ENCODE measurements at places on chromosomes 6 and 20.

DNA sequence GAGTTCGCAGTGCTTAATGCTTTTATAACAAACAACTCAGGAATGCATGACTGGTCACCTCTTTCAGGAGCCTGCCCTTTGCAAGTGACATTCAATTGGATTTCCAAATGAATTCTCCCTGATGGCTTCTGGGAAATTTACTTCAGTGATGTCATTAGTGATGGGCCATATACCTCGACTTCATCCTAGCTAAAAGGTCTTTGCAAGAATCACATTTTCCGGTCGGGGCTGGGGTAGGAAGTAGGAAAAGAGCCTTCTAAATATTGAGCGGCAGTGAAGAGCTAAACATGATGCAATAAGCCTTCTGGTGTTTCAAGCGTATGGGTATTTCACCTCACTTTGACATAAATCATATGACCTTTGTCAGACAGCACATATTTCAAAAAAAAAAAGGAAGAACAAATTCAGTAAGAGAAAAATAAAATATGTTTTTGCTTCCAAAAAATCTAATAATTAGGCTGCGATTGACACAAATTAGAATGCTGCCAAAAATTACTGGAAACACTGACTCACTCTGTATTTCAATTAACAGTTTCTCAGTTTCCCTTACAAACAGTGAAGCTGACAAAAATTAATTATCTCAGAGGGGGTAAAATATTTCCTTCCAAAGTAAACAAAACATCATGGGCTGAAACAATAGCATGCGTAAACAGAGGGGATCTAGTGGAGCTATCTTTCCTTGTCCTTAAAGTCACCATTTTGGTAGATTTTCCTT lies 39.8 kb downstream of the ADTRP start:
- DNase-seq = no peak

DNA sequence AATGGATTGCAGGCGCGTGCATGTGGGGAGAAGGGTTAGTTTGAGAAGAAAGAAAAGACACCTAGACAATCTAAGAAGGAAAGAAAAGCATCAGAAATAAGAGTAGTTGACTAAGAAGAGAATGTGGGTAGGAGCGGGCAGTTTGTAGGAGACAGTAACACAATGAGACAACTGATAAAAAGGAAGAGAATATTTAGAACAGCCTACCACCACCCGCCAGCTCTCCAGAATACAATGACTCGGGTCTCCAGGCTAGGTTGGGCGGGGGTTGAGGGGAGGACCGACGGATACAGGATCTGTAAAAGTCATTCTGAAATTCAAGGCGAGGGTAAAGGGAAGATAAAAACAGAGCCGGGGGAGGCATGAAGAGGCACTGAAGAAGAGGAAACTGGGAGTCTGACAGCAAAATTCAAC lies 712 bp downstream of the ABHD16A start:
- peak; percentile 19 for DNase-seq

DNA sequence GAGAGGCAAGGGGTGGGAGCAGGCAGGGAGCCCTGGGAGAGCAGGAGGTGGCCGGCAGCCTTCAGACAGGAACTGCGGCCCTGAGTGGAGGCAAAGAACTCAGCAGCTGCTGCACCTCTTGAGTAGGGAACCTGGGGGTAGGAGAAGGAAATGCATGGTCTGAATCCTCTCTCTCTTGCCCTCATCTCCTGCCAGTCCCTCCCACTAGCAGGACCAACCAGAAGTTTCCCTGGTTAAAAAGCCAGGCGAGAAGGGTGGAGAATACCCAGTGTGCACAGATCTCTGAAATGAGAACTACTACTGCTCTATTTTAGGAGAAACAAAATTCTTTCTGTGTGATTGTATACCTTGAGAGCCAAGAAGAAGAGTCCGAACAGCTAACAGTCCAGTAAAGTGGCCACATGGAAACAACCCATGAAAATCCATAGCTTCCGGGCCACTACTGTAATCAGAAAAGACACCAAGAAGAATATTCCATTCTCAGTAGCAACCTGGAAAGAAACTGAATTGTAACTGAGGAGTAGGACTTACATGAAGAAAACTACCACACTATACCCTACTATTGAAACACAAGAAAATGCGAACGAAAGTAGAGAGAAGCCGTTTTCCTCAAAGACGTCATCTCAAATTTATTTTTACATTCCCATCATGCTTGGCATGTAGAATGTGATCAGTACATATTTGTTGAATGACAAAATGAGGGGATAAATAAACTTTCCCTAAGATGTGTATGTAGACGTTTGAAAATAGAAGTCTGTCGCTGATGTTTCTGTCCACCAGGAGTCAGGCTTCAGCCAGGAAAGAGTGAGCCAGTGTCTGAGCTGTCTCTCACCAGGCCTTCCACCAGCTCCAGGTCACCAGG lies 25.6 kb downstream of the WRNIP1 start:
- DNase-seq = peak; percentile 14

DNA sequence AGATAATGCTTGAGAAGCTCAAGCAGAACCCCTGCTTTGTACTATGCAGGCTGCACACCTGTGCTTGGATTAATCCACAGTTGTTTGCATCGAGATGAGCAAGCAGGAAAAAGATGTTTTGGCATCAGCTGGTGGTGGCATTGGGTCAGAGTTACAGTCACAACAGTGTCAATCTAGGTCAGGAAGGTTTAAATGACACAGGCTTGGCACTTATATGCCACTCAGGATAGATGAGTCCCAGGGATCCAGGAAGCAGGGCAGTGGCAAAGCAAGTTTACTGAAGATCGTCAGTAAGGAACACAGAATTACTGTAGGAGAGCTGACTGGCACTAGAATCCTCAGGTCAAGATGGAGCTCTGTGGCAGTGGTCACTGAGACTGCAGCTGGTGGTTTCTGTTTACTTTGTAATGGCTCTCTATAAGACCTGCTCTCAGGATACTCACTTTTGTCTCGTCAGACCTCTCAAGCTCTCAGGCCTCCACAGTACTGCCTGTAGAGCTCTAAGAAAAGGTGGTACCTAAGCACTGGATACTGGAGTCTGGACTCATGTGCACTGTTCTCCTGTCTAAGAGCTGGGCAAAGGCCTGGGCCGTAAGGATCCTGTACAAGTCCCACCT lies 110.1 kb upstream of the HS3ST5 start:
- DNase-seq = no peak

DNA sequence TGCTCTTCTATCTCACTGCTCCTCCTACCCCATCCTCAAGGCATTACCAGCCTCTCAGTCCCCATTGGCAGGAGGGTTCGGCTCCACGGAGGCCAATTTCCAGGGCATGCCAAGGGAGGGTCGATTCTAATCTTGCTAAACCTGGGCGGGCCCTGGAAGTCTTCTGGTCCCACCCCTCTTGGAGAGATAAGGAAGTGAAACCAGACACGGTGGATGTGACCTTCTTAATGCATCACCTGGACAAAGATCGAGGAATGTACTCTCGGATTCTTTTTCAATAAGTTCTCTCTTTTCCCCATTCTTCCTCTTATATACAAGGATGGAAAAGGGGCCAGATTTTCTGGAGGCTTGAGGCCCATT lies 112.2 kb upstream of the ARMC2 start:
- DNase-seq = no peak

GRCh38 chr20:19071902-19072498 lies 140.4 kb upstream of the SLC24A3 start:
- DNase-seq = no peak

DNA sequence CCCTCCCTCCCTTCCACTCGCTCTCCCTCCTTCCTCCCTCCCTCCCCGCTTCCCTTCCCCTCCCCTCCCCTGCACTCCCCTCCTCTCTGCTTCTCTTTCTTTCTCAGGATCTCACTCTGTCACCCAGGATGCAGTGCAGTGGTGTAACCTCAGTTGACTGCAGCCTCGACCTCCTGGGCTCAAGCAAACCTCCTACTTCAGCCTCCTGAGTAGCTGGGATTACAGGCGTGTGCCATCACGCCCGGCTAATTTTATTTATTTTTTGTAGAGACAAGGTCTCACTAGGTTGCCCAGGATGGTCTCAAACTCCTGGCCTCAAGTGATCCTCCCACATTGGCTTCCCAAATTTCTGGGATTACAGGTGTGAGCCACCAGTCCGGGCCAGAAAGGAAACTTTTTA lies 23.6 kb upstream of the SERPINB1 start:
- DNase-seq = no peak

- DNase-seq = no peak
These were observed 114.9 kb upstream of the DST start for GRCh38 chr6:56757588-56757984.

Measured in stimulated activated CD4-positive, alpha-beta T cell treated with anti-CD3 and anti-CD28 coated beads, Interleukin-1b, Interleukin-23, amount 100 ng/mL, for 4 hours (primary cell).